ENCODE measurements at places on chromosomes 6 and 20.

DNA sequence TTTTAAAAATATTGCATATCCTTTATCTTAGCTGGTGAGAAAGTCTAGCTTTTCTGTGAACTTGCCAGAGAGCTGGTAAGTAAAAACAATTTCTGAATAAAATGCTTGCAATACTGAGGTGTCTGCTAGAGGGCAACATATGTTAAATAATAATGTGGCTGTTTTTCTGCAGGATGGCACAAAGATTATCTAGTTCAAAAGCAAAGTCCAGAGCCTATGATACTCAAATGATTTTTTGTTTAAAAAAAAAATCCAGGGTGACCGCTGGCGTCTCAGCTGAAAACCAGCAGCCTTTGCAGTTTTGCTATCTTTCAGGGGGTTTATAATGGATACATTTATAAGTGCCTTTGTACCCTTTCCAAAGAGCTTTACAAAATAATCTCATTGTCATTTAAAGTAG, 194.9 kb downstream of the PHACTR1 start:
- no peak for DNase-seq

DNA sequence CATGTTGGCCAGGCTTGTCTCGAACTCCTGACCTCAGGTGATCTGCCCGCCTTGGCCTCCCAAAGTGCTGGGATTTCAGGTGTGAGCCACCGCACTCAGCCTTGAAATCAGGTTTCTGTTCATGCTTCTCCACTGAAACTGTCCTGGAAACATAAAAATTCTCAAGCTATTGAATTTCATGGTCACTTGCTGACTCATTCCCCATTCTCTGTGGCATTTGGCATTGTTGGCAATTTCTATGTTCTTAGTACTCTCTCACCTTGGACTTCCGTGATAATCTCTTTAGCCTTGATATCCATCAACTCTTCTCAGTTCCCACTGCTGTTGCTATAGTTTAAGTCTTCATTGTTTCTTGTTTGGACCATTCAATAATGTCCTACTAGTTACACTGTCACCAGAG, 6.2 kb downstream of the SEL1L2 start:
- no peak for DNase-seq

DNA sequence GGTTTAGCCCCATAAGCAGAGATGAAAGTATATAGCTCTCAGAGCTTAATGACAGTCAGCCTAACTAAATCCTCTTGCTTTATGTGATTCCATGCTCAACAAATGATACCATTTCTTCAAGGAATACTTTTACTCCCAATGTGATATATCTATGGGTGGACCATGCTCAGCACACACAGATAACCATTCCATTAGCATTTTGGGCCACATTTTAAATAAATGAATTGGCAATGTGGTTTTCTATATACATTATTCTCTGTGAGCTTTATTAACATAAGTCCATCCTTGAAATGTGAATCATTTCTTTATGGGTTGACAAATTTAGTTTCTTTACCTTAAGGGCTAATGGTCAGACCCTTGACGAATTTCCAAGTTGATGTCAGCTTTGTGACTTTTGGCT, 329.3 kb upstream of the CITED2 start:
- no peak for DNase-seq

DNA sequence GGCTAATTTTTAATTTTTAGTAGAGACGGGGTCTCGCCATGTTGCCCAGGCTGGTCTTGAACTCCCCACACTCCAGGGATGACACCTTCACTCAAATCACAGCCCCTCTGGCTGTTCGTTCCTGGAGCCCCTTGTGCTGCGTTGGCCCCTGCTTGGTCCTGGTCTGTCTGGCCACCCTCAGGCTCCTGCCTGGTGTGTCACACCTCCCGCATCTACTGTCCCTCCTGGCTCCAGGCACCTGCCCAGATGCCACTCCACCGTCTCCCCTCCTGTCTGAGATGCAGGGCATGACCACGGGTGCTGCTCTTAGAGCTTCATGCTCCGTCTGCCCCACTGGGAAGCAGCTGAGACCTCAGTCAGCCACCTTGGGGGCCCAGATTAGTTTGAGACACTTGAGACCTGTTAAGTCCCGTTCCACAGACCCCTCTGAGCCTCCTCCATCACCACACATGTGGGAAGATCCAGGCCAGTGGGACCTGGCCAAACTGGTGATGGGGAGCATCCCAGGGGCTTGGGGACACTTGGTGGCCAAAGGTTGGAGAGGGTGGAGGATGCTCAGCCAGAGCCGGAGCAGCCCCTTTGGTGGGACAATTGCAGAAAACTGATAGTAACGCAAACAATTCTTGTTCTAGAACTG, 21.9 kb upstream of the NPBWR2 start:
- no peak for DNase-seq

- no peak for DNase-seq
These were observed 13.3 kb upstream of the FAXC start for GRCh38 chr6:99362678-99363268.

GRCh38 chr6:129865013-129865412, 3.9 kb upstream of the TMEM244 start:
- DNase-seq = no peak

DNA sequence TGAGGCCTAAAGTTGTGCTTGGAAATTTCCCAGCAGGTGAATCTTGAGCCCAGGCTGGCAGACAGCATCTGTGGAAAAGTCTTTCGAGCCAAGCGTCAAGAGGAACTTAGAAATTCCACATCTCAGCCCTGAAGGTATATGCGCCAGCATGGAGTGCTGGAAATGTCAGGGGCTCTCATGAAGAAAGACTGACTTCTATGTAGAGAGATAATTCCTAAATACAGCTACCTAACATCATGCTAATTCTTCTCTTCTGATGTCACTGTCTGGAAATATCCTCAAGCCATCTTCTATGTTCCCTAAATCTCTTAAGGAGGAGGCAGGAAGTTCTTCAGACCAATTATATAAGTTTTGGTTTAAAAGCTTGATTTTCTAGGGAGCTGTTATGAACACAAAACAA, 492.4 kb upstream of the MARCKS start:
- no peak for DNase-seq

GRCh38 chr20:21510414-21511384, 3.2 kb downstream of the NKX2-2 start:
- DNase-seq = no peak

GRCh38 chr6:14917109-14917910, 328.6 kb upstream of the JARID2 start:
- DNase-seq = no peak

DNA sequence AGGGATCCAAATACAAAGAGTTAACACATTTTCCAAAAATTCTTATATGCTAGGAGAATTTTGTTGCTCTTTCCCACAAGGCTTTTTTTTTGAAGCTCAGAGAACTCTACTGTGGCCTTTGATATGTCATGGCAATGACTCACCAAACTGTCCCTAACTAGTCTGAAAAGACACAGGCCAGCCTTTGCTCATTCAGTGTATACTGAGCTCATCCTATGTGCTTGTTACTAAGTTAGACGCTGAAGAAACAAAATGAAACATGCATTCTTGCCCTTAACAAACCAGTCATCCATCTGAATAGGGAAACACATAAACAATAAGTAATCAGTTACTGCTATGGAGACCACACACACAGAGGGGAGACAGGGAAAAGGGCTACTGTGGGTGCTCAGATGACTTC, 291.8 kb downstream of the FOXC1 start:
- DNase-seq = no peak

DNA sequence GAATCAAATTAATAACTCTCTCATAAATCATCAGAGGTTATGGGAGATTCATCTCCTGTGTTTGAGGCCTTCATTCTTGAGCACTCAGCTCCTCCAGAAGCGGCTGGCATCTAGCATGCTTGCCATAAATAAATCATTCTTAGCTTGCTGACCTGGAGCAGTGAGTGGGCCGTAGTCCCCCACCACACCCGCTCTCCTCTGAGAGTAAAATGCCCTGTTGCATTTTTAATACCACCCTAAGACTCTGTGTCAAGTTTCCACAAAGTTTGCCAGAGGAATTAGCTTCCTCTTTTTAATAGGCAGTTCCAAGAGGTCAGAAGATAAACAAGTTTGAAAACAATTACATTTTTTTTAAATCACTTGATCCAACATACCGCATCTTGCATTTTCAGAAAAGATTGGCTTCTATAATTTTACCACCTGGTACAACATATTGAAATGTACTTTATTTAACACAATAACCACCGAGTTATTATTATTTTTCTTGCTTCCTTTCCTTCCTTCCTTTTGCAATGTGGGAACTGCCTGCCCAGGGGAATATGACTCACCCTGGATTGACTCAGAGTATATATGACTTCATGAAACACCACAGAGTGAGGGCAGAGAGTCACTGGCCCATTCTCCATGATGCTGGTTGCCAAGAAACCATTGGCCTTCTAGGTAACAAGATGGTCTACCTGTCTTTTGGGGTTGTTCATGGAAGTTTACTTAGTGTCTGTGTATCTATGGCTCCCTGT, 29.4 kb upstream of the CLIC5 start:
- no peak for DNase-seq

- no peak for DNase-seq
These were observed 247.3 kb downstream of the MAFB start for GRCh38 chr20:40441771-40442170.

GRCh38 chr6:33840048-33840926, 36.5 kb upstream of the MLN start:
- DNase-seq = no peak

GRCh38 chr6:137892271-137892708, 25.2 kb downstream of the TNFAIP3 start:
- DNase-seq = no peak

- DNase-seq = peak; percentile 60
These were observed 200.7 kb downstream of the BCAS1 start for GRCh38 chr20:53869466-53870258.

GRCh38 chr6:152948150-152948768, 34.6 kb downstream of the FBXO5 start:
- DNase-seq = no peak

DNA sequence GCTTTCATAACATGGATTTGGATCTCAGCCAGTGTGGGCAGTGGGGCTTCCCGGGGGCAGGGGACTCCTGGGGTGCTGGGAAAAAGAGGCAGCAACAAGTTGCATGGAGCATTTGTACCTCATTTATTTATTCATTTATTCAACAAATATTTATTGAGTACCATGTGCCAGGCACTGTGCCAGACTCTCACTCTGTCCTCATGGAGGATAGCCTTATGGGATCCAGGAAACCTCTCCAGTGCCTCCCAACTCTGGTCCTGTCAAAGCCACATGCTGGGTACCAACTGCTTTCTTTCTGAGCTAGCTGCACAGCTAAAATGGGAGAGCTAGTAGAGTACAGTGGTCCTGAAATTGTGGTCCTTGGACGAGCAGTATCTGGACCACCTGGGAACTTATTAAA, 87.8 kb upstream of the EPB41L1 start:
- DNase-seq = no peak

DNA sequence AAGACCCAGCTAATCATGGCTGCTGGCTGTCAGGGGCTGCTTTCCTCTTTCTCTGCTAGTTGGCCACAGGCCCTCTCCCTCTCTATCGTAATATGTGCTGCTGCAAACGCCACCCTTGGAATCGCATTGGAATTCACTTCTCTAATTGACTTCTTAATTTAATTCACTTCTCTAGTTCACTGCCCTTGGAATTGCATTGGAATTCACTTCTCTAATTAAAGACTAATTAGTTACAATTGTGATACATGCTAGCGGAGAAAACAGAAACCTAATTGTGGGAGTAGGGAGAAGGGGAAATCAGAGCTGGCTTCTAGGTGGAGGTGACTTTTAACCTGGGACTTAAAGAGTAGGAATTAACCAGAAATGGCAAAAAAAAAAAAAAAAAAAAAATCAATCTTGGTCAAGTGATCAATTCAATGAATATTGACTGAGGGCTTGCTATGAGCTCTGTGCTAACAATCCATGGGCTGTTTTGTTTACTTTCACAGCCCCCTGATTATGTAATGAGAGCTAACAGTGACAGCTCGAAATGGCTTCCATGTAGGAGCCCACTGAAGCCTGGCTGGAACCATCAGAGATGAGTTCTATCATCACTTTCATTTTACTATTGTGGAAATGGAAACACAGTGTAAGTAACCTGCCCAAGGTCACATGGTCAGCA, 11.3 kb downstream of the ZFP64 start:
- no peak for DNase-seq

DNA sequence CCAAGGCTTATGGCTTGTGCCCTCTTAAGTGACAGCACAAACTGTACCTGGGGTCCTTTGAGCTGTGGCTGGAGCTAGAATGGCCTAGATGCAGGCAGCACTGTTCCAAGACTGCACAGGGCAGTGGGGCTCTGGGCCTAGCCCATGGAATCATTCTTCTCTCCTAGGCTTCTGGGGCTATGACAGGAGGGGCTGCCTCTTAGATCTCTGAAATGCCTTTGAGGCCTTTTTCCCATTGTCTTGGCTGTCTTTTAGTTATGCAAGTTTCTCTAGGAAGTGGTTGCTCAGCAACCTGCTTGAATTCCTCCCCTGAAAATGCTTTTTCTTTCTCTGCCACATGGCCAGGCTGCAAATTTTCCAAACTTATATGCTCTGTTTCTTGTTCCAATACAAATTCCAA, 183.4 kb downstream of the WDR27 start:
- no peak for DNase-seq

- DNase-seq = no peak
These were observed 131.4 kb upstream of the SLC2A12 start for GRCh38 chr6:134183844-134184243.

DNA sequence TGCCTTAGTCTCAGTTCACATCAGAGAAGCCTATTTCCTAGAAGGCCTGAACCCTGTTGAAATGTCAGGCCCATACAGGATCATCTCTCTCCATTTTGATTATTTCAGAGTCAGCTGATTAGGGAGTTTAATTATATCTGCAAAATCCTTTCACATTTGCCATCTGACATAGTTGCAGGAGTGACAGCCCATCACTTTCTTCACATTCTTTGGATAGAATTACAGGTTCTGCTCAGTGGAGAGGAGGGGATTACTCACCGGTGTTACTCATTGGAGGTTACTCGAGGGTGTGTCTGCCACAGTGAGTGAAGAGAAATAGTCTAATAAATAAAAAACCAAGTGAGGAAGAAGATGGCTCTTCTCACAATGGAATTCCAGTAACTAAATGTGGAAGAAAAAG, 216.8 kb downstream of the TMEM242 start:
- no peak for DNase-seq

GRCh38 chr20:35363190-35363589, 48.6 kb downstream of the UQCC1 start:
- DNase-seq = no peak

GRCh38 chr6:151112130-151112529, 127.6 kb upstream of the AKAP12 start:
- no peak for DNase-seq

- DNase-seq = no peak
These were observed 1.1 kb upstream of the MBOAT1 start for GRCh38 chr6:20213271-20213798.

GRCh38 chr6:105890521-105891244, 195.5 kb upstream of the PRDM1 start:
- no peak for DNase-seq

Data from stimulated activated CD4-positive, alpha-beta T cell treated with anti-CD3 and anti-CD28 coated beads, Interleukin-12 subunit alpha, Interleukin-12 subunit beta, amount 100 ng/mL, for 24 hours (primary cell).